Muscle of leg (tissue), 16 donors: ENCODE measurements at places on chromosomes 3 and 15.

DNA sequence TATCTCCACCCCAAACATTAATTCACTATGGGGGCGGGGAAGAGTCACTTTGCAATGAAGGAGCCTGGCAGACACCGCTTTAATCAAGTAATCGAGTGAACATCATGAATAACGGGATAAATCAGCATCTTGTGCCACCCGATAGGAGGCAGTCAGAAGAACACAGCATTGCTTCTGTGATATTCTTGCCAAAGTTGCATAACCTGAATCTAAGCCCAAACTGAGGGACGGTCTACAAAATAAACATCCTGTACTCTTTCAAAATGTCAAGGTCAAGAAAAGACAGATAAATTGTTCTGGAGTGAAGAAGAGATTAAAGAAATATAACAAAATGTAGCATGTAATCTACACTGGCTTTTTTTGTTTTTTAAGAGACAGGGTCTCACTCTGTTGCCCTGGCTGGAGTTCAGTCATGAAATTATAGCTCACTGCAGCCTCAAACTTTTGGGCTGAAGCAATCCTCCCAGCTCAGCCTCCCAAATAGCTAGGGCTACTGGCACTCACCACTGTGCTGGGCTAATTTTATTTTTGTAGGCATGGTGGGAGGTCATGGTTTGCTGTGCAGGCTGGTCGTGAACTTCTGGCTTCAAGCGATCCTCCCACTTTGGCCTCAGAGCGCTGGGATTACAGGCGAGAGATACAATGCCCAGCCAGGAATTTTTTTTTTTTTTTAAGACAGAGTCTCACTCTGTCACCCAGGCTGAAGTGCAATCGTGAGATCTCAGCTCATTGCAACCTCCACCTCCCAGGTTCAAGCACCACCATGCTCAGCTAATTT lies 20.1 kb upstream of the VWA5B2 start:
- no peak for DNase-seq

- DNase-seq = no peak
Observed at GRCh38 chr3:197203714-197204146, 94.7 kb downstream of the DLG1 start.

DNA sequence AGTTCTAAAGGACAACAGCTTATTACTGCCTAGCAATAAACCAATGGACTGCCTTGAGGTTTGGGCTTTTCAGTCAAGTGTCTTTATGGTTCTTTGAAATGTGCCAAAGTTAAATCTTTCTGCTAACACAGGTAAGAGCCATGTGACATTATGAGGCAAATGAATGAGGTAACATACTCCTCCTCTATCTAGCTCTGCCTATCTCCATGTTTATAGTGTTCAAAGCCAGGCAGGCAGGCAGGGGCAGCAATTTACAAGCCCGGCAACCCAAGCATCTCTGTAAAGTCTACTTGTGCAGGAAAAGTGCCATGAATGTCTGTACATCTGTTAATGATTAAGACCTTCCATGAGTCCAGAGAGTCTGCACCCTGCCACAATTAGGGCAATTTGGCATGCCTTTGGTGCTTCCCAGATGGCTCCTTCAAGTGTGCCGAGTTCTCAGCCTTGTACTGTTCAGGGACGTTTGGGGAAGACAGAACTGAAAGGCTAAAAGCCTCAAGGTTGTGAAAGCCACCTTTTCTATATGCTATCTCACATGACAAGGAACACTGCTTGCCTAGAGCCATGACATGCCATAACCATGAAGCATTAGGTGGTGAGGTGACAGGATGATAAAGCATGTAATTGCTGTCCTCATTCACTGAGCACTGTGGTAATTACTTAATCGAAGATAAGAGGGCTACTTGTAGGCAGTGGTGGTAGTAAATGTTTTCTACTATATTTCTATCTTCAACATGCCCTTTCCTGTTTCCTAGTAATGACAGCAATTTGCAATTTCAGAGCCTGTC lies 41.4 kb upstream of the EIF1B start:
- no peak for DNase-seq

- no peak for DNase-seq
Observed at GRCh38 chr15:78950343-78950742, 5.5 kb upstream of the CTSH start.

- DNase-seq = peak; percentile 71
Observed at GRCh38 chr15:67396114-67396513, 124.8 kb upstream of the C15orf61 start.

DNA sequence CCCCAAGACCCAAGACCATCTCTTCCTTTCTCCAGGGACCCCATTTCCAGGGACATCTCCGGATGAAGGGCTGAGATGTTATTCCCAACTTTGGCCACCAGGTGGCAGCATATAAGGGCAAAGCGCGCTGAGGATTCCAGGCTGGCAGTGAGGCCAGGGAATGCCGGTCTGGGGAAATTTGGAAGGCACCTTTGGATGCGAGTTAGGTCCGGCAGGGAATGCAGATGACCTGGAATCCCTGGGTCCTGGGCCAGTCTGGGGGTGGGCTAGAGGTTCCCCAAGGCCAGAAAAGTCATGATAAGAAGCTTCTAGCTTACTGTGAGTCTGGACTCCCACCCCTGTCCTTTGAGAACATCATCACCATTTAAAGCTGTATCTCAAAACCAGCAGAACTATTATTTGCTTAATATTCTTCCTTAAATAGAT lies 1.6 kb upstream of the CHST13 start:
- DNase-seq = peak; percentile 65

DNA sequence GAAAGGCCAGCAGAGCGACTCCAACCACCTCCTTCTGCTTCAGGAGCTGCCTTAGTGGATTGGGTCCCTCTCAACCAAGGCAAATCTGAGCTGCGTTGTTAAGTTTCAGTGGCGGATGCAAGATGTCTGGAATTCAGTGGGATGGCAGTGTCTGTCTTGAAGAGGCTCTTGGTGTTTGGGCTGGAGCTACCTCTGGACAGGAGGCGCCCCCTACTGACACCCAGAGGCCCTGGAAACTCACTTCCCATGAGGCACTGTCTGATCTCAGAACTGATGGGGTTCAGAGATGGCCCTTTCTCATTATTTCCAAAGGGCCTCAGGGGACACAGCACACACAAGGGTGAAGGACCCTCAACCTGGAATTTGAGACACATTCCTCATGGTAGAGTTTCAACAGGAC lies 6.0 kb upstream of the SLC28A1 start:
- DNase-seq = peak; percentile 66

- no peak for DNase-seq
Observed at GRCh38 chr3:45462522-45463265, 74.3 kb downstream of the LARS2 start.

- peak; percentile 83 for DNase-seq
Observed at GRCh38 chr3:138608322-138609135, at the start of gene FAIM. FAIM (plus strand) TSS chr3:138608771; CDS start chr3:138619727, 10,956 bp downstream.

- DNase-seq = peak; percentile 18
Observed at GRCh38 chr15:98505611-98506031, 142.7 kb upstream of the IGF1R start.

DNA sequence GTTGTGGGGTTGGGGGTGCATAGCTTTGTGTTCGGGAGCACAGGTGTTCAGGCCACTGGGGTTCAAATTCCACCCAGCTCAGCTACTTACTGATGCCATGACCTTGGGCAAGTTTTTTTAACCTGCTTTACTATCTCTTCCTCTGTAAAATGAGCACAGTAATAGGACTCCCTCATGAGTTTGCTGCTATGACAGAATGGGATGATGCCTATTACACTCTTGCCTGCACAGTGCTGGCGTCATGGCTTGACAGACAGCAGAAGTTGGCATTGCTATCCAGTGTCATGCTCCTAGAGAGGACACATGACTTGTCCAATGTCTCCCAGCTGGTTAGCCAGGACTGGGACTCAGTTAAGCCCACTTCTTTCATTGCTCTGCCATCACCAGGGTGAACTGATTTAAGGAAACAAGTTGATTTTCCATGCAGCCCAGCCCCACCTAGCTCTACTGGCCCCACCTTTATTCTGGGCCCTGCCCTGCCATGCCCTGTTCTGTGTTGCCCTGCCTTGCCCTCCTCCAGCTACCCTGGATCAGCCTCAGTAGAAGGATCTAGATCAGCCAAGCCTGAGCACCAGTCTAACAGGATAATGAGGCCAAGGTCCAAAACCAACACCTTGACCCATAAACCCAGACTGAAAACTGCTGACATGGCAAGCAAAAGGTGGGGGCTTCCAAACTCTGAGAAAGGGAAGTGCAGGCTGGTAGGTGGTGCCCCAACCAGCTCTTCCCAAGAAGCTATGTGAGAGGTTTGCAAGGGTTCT lies 155.8 kb upstream of the ATP11B start:
- DNase-seq = no peak

GRCh38 chr3:50632450-50632849 lies 15.5 kb downstream of the MAPKAPK3 start:
- no peak for DNase-seq

- DNase-seq = peak; percentile 57
Observed at GRCh38 chr3:11392014-11392859, 120.0 kb downstream of the ATG7 start.

- DNase-seq = no peak
Observed at GRCh38 chr3:189305412-189305811, 133.6 kb downstream of the TPRG1 start.

DNA sequence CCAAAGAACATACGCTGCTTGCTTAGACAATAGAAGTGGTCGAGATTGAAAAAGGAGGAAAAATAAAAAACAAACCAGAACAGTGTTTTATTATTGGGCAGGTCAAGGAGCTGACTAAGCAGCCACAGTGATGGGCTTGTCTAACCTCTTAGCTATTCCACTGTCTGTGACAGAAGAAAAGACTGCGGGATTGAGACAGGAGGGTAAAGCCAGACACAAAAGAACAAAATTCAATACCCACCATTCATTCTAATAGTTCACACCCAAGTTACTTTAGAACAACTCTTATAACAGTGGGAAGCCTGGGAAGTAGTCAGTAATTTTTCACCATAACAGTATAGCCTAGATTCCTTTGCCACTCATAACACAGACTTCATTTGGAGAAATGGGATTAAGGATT lies 435.4 kb downstream of the MFSD1 start:
- no peak for DNase-seq

DNA sequence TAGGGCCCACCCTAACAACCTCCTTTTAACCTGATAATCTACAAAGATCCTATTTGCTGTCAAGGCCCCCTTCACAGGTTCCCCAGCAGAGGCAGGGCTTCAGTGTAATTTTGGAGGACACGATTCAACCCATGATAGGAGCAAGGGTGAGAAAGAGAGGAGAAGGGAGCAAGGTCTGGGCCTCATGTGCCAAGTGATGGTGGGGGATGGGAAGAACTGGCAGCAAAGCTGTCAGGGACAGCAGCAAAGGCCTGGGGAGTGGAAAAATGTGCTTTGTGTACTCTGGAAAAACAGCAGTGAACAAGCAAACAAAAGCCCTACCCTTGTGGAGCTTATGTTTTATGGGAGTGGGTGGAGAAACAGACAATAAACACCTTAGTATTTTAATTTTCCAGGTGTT lies 2.7 kb upstream of the GALNT15 start:
- no peak for DNase-seq

- peak; percentile 71 for DNase-seq
Observed at GRCh38 chr3:103002425-103003176, 567.8 kb downstream of the ZPLD1 start.

GRCh38 chr3:138861798-138862197 lies 27.1 kb upstream of the PIK3CB start:
- DNase-seq = no peak

GRCh38 chr15:33098094-33099058 lies 96.1 kb downstream of the FMN1 start:
- peak; percentile 54 for DNase-seq

GRCh38 chr3:118863731-118864322 lies 170.8 kb downstream of the IGSF11 start:
- DNase-seq = no peak

GRCh38 chr3:172065527-172065926 lies 26.1 kb downstream of the FNDC3B start:
- peak; percentile 91 for DNase-seq

- no peak for DNase-seq
Observed at GRCh38 chr3:33461097-33461496, 20.9 kb upstream of the UBP1 start.

DNA sequence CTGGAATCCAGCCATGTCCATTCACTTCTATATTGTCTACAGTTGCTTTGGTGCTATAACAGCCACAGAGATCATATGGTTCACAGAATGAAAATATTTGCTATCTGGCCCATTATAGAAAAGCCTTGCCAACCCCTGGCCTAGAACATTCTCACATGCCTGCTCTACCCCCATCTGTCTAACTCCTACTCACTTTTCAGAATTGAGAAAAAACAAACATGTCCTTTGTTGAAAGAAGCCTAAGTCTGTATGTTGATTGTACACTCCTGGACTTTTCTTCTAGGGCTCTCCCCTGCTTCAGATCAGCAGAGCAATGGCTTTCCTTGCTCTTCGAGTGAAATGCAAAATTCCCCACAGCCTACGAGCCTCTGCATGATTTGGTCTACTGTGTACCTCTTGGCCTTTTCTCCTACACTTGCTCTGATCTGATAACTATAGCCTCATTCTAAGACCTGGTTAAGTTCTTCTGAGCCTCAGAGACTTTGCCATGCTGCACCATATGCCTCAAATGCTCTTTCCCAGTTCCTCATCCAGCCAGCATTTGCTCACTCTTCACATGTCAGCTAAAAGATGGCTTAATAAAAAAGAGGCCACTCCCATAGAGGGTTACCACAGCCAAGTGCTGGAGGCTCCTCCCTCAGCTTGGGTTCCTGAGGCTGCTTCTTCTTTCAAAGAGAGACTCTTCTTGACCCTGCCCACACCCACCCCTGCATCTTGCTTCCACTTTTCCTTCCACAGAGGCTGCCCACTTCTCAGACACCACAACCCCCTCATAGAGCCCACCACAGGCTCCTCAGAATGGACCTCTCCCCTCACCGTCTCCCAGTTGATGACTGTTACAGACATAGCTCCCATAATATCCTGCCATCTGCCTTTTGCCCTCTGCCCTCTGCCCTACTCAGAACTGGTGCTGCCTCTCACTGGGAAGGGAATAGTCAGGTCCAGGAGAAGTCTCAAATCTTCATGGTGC lies 22.9 kb upstream of the DCLK3 start:
- peak; percentile 39 for DNase-seq

GRCh38 chr15:74781431-74782258 lies at the start of gene CSK:
CSK (plus strand) TSS chr15:74782080; CDS start chr15:74798298, 16,218 bp downstream.
- DNase-seq = peak; percentile 90

DNA sequence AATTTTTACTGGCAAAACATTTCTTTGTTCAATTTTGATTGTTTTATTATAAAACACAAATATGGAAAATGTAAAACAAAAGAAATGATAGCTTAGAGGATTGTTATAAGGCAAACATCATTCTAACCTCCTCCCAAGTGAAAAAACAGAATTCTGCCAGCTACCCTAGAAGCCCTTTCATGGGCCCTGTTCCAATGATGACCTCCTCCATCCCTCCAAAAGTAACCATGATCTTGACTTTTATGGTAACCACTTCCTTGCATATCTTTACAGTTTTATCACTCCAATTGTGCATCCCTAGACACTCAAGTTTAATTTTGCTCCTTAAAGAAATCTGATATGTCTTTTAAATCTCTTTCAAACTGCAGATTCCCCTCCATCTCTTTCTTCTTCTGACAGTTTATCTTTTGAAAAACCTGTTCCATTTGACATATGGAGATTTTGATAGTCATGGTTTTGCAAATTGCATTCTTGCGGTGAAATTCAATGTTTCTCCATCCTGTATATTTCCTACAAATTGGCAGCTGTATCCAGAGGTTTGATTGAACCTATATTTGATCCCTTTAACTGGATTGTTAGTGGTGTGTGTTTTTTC lies 27.0 kb upstream of the TNFAIP8L3 start:
- no peak for DNase-seq
